ENCODE measurements at places on chromosomes 3 and 15.

GRCh38 chr3:46724424-46724823 is 6.8 kb upstream of the PRSS50 start:
- no peak for DNase-seq

DNA sequence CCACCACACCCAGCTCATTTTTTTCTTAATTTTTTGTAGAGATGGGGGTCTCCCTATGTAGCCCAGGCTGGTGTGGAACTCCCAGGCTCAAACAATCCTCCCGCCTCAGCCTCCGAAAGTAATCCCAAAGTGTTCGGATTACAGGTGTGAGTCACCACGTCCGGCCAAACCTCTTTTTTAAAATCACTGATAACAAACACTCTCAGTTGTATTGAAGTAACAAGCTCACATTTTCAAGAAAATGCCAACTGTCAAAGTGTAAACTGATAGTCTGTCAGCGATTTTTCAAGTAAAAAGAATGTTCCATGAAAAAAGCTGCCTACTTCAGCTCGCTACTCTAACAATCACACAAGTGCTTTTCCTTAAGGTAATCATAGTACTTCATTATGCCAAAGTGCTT is 33.4 kb downstream of the UBXN7 start:
- DNase-seq = no peak

GRCh38 chr3:158456114-158456513 is 114.9 kb upstream of the MLF1 start:
- no peak for DNase-seq

GRCh38 chr3:69445024-69445423 is 59.1 kb upstream of the FRMD4B start:
- no peak for DNase-seq

DNA sequence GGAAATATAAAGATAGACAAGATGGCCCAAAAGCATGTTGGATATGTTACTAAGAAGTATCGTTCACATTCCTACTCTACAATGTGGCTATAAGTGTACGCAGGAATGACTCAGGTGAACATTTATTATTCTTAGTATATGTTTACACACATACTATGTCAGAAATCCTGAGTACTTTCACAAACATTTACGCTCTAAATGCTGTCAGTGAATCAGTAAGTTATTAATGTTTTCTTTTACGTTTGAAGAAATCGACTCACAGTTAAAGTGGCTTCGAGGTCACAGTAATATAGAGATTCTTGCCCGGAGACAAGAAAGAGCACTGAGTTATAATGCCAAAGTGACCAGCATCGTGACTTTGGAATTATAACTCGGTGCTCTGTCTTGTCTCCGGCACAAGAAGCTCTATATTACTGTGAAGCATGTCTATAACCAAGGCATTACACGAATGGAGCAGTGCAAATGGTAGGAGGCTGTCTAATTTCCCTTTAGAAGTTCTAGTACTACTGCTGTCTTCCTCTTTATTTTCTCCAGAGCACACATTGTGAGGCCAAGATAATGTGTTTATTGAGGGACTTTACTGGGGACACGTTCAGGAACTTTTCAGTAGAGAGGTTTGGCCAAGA is 61.8 kb upstream of the P3H2 start:
- no peak for DNase-seq

GRCh38 chr3:172557515-172558220 is 34.4 kb upstream of the TNFSF10 start:
- no peak for DNase-seq

DNA sequence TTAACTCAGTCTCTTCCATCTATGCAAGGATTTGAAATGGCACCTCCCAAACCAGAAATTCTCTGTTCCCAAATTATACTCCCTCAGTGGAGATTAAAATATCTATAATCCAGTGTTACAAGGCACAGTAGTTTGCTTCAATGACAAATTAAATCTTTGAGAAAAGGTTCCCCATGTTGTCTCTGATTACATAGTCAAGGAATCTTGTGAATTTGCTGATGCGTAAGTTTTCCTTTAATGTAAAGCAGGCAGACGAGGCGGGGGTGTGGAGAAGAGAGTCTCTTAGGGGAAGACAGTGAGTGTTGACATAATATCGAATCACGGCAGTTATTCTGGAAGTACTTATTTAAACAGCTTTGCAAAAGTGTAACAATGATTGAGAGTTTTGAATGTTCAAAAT is 236.4 kb upstream of the RARB start:
- no peak for DNase-seq

DNA sequence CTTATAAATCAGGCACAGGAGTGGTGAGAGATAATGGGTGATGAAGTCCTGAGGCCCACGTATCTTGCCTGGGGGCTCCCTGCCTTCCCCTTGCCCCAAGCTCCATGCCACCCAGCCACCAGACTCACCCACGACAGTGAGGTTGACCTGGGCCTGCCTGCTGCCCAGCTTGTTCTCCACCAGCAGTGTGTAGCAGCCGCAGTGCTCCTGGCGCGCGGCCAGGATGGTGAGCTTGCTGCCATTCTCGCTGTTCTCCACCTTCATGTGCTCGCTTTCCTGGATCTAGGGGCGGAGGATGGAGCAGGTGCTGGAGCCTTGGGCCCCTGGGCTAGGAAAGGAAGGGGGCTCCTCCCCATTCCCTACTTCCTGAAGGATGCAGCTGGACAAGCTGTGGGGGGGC is 79.1 kb upstream of the HACD2 start:
- DNase-seq = no peak

DNA sequence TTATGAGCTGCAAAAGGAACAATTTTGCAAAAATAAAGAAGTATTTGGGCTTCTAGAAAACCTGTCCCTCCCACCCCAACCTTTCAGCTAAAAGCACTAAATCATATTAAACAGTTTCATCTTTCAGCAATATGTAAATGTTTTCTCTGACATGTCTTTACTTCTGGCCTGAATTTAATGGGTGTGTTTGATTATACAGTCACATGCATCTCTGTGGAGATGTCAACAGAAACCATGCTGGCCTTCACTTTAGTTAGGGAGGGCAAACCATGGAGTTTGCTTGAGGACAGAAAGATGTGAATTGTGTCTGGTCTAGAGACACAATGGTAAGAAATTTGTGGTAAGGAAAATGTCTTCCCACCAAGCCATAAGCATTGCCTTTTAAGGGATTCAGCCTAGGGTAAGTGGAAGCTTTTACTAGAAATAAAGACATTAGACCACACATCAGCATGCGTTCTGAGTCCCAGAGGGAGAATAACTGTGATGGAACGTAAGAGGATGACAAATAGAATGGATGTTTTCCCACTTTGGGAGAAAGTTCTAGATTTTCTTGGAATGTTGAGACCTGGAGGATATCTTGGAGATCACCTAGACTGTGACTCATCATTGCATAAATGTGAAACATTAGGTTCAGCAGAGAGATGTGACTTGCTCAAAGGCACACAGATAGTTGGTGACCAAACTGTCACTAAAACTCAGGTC is 68.9 kb downstream of the ST8SIA2 start:
- DNase-seq = no peak

- DNase-seq = no peak
Measured at GRCh38 chr15:80527406-80527805, 123.2 kb downstream of the ARNT2 start.

DNA sequence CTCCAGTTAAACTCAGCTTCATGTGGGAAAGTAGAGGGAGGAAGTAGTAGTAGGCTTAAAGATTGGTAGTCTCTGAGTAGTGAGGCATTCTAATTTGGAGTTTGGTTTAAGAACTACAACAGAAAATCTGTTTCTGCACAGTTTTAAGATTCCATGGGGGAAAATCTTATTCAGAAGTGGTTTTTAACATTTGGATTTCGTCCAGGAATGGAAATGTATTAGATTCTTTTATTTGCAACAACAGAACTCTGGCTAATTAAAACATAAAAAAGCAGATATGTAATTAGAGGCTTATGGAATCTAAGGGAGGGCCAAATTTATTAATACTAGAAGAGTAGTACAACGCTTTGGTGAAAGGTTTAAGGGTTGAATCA is 36.0 kb downstream of the NECTIN3 start:
- no peak for DNase-seq

DNA sequence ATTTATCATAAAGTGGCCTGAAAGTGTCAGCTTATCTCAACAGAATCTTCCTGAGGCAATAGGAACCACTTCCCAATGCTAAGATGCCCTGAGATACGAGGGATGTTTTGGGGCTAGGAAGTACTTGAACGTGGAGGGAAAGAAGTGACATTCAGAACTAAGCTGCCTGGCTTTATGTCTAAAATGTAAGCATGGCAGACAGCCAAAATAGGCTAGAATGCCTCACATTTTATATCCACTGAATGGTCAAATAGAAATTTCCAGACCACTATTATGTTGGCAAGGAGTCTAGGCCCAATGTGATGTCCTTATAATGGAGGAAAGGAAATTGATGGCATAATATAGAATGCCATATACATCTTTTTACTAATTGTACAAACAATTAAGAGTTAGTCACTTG is 154.9 kb downstream of the PEX5L start:
- DNase-seq = no peak

- no peak for DNase-seq
Measured at GRCh38 chr3:65371053-65371452, 667.7 kb downstream of the MAGI1 start.

DNA sequence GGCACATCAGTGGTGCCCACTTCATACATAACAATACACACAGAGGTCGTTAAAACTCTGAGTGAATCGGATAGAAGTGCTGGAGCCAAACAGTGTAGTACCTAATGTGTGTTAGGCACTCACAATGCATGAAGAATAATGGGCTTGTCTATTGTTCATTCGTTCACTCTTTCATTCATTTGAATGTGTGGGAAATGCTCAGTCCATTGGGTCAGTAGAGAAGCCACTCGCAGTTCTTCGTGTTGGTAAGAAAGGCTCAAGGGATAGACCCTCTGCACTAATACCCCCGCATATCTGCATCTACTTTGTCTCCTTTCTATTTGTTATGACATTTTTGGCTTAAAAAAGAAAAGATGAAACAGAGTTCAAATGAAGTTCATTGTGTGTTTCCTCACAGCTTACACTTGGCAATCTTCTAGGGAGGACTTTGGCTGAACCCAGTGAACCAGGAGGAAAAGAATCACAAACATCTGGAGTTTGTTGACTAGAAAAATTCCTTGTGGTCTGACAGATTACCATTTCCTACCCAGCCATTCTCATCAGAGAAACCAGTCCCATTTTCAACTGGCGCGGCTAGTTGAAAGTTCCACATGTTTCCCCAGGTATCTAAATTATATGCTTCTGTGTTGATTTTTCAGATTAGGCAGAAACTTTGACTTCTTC is 32.8 kb upstream of the MFSD1 start:
- no peak for DNase-seq

- no peak for DNase-seq
Measured at GRCh38 chr3:12750223-12750622, 8.8 kb downstream of the TMEM40 start.

GRCh38 chr3:17261627-17262369 is 377.0 kb downstream of the PLCL2 start:
- DNase-seq = no peak

GRCh38 chr3:123089611-123090331 is 22.9 kb downstream of the PDIA5 start:
- DNase-seq = no peak

DNA sequence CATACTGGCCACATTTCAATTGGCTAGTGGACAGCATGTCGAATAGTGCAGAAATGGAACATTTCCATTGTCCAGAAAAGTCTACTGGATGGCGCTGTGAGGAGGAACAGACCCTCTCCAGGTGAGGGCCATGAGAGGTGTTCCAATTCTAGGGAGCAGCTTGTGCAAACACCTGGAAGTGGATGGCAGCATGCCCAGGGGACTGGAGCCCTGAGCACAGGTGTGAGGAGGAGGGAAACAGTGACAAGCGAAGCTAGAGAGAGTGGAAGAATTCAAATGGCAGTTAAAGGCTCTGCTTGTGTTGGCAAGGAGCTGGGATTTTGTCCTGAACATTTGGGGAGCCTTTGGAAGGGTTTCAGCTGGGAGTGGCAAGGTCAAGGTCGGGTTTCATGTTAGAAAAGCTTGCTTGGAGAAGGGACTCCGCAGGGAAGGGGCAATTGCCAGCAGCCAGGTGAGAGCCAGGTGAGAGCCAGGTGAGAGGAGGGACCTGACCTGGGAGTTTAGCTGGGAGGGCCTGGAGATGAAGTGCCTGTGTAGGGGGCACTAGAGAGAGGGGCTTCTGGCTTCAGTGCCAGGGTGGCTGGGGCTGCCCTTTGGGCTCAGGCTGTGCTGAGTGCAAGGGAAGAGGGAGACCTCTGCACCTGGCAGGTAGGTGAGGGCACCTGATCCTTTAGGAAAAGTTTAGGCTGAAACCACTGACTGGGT is 93.8 kb downstream of the LINGO1 start:
- DNase-seq = no peak

GRCh38 chr3:3302964-3303363 is 123.5 kb upstream of the CRBN start:
- no peak for DNase-seq

- DNase-seq = no peak
Measured at GRCh38 chr3:68915973-68916372, 16.4 kb downstream of the TAFA4 start.

DNA sequence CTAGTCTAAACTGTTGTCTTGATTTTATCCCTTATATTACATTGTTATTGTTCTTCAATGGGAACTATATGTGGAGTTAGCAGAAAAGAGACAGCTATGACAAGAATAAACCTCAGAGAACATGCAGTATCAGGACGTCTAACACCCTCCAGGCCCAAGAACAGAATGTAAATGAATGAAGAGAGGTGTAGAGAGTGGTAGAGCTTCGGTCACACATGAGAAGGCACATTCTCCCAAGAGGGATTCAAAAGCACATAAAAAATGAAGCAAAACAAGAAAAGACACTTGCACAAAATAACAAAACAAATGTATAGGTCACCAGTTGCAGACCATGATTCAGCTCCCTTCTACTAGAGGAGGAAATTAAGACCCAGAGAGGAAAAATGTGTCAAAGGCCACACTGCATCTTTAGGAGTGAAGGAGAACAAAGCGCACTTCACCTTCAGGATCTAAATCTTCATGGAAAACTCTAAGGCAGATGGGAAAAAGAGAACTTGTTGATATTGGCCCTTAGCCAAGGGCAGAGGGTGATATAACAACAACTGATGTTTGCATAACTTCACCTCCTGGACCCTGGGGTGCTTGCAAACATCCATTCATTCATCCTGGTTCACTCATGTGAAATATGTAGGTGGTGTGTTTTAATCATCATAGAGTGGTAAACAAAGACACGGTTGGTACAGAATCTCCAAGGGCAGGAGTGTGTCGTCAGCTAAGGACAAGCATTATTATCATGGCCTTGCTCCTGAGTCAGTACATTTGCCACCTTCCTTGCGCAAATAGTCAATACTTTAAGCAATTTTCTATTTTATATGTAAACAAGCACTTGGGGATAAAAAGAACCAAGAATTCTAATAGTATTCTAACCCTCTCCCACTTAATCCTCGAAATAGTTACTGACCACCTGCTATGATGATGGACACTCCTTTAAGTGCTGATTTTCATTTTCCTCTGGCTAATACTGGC is 8.8 kb downstream of the NEK10 start:
- DNase-seq = no peak

Data from stimulated activated CD8-positive, alpha-beta memory T cell treated with anti-CD3 and anti-CD28 coated beads, Interleukin-7, amount 100 ng/mL, for 1 hour (primary cell).